ENCODE measurements at places on chromosomes 1 and 21.

DNA sequence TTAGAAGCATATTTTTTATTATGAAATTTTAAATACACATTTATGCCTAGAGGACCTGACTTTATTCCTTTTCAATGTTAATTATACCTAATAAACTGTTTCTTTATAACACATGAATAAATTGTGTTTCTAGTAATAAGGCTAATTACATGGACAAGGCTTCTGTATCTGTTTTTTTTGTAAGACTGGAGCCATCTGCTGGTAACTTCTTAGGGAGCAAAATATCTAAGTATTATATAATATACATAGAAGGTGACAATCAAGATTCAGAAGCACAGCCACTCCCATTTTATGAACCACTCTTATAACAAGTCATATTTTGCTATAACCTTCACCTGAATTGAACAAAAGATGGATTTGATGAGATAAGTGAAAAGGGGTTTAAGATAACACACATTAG is 84.2 kb downstream of the LBR start:
- no peak for DNase-seq

DNA sequence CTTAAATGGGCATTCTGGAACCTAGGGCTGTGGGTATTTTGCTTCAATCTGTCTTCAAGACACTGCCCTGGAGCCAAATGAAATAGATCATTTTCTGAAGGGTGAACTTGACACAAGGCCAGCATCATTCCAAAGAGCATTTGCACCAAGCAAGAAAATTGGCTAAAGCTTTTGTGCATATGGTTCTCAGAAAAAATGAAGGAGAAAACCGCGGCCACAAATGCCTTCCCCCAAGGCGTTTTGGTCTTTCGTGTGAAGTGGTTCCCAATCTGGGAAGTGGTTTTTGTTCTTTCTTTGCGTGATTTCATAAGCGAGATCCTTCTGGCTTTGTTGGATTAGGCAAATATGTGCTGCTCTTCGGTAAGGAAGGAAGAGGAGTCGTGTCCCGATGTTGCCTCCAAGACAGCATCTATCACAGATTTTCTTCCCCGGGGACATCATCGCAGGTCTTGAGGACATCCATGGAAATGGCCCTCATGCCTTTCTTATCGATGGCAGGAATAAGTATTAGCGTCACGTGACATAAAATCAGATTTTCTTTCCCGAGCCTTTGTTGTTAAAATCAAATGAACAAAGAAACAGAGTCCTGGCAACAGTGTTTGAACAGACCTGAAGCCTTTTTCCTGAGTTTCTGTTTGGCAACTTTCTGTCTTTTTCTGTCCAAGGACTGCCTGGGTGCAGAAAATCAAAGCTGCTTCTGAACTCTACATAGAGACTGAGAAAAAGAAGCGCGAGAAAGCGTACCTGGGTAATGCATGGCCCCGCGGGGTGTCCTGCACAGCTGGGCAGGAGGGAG is 31.0 kb downstream of the ATP5PO start:
- DNase-seq, result no peak

DNA sequence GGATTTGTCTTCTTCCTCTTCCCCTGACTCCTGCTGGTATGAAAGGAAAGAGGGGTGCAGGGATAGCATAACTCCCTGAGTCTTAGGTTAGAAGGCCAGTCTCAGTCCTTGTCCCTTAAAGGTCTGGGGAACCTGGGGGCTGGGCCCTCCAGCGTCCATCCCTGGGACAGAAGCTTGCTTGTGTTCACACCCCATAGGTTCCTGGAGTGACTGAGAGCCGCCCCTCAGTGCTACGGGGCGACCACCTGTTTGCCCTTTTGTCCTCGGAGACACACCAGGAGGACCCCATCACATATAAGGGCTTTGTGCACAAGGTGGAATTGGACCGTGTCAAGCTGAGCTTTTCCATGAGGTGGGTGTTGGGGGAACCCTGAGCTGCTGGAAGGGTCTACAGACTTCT is 13.1 kb downstream of the RHOC start:
- no peak for DNase-seq

DNA sequence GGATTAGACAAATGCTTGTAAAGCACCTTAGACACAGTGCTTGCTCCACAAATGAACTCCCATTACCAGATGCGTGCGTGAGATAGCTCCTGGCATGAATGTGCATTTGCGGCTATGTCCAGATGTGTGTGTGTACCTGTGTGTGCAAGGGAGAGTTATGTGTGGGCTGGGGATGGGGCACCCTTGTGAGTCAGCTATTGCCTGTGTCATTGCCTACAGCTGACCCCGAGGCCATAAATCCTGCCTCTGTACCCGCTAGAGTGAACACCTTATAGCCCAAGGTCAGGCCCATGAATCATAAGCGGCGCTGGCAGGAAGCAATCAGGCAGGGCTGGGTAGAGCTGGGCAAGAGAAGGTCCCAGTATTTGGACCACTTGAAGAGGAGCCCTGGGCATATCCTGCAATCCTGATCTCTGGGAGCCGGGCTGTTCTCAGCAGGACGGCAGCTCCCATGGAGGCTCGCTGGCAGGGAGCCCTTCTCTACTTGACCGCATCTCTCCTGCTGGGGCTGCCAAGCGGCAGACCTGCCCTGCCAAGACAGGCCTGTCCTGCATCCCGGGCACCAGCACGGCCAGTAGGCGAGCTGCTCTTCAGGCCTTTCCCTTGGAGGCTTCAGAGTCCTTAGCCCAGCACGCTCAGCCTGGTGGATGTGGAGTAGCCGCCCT is 86.4 kb downstream of the TMEM53 start:
- DNase-seq, result no peak

- DNase-seq, result no peak
Measured at GRCh38 chr1:24679725-24680124, 36.6 kb downstream of the SRRM1 start.
